NCI-H524 treated with DMSO at 0.1 percent for 48 hours (cell line): ENCODE measurements at places on chromosomes 1 and 21.

GRCh38 chr1:38662126-38662525 lies 197.4 kb downstream of the RRAGC start:
- DNase-seq: no peak

- no peak for DNase-seq
Measured at GRCh38 chr1:41576620-41577019, 92.1 kb upstream of the EDN2 start.

- DNase-seq: no peak
Measured at GRCh38 chr1:244054924-244055263, 3.8 kb downstream of the ZBTB18 start.

GRCh38 chr1:167502192-167502551 lies 16.2 kb downstream of the CD247 start:
- DNase-seq: no peak

DNA sequence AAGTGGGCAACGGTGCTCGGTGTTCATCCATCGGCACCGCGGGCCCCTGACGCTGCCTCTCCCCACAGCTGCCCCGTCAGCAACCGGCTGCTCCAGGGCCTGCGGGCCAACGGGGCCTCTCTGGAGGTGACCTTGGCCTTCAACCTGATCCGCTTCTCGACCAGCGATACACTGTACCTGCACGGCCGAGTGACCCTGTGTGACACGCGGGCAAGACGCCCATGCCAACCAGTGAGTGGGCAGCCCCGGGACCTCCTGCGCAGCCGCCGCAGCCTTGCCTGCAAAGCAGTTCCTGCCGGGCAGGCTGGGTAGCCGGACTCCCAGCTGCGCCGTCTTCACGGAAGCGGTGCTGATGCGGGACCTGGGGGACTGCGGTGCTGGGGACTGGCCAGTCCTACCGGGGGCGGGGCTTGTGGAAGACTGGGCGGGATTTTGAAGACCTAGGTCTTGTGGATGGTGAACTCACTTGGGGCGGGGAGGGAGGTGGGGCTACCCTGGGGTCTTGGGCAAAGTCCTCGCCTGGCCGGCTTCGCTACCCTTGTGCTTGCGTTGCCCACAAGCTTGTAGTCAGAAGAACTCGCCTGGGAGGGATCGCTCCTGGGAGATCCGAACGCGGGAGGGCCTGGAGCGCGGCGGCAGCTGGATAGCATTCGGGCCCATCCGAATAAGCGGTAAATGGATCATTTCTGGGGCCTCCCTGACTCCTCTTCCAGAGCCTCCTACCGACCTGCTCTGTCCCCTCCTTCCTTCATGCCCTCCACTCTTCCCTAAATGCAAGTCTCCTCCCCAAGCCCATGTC lies 8.8 kb upstream of the CEP85 start:
- no peak for DNase-seq

DNA sequence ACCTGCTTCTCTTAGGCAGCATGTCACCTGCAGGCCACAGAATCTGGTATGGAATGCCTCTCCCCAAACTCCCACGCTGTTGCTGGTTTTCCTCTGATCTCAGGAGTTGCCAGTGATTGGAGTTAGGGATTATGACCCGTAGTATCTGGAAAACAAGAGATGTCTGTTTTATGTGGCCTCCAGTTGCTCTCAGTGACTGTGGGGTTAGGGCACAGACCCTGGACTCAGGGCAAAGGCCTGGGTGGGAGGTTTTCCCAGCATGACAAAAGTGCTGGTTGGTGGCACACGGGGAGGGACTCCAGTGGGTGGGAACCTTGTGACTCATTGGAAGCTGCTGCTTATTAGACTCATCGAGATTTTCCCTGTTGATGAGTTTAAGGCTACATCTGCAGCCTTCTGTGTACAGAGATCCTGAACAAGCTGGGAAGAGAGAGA lies at the start of gene NR1I3:
TSS of gene NR1I3 (minus strand) at position 165 of the 435 bp plus-strand sequence. CDS start 1,638 bp downstream, outside the sequence.
- no peak for DNase-seq

DNA sequence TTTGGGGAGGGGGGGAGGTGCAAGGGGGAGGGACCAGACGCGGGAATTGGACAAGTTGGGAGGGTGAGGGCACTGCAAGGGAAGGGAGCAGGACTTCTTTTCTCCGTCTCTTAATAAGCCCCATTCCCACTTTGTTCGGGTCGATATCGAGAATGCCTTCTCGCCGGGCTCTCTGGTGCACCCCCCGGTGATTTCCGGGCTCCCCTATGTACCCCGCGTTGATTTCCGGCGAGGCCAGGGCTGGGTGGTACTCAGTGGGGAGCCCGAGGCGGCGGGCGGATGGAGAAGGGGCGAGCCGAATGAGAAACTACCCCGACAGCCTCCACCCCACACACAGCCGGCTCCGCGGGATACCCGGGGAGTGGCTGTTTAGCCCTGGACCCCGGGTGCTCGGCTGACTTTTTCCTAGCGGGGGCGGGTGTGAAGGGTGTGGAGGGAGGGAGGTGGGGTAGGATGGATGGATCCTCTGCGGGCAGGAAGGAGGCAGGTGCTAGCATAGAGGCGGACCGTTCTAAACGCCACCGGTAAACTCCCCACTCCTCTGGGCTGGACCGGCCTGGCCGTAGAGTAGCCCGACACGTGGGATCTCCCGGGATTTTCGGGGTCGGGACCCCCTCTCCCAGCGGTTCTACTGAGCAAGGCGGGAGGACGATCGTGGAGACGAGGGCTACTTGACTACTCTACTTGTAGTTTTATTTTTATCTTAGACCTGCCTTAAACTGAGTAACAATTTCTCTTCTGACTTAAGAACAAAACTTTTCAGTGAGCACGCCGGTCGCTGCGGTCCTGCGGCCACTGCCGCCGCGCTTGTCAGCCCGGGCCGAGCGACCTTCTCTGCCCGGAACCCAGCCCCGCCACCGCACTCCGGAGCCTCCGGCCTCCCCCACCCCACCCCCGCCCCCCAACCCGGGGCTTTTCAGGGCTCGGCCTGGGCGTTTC lies 1.0 kb downstream of the RNF220 start:
- no peak for DNase-seq

DNA sequence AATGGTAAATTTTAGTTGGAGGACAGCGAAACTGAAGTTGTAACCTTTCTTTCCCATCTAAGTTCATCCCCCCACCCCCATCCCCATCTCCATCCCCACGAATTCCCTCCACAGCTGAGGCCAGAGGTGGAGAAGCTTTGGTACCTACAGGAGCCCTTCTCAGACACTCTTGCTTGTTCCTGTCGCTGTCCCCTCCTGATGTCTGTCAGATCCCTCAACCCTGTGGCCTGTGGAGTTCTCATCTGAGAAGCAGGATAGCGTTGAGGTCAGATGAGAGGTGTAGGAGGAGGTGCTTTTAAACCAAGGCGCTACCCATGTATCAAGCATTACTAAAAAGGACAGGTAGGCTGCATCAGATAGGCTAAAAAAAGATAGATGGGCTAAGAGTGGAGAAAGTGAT lies 769 bp downstream of the NTPCR start:
- DNase-seq: no peak

- no peak for DNase-seq
Measured at GRCh38 chr1:15428815-15429435, 9.3 kb upstream of the CTRC start.

DNA sequence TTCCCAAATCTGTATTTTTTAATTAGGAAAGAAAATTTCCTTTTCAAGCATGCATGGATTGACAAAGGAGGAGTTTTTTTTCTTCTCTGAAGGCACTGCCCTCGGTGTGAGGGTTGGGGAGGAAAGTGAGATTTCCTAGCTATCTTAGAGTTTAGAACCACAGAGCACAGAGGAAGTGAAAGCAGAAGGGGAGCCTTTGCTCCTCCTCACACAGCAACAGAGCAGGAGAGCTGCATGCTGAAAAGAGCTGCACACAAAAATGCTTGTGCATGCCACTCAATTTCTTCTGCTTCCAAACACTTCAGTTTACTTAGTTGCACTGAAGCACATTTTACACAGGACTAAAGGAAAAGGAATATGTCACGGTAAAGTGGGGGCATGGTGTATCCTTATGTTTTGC lies 308.1 kb downstream of the GPATCH2 start:
- no peak for DNase-seq

GRCh38 chr1:53771648-53772047 lies 32.7 kb upstream of the GLIS1 start:
- no peak for DNase-seq

DNA sequence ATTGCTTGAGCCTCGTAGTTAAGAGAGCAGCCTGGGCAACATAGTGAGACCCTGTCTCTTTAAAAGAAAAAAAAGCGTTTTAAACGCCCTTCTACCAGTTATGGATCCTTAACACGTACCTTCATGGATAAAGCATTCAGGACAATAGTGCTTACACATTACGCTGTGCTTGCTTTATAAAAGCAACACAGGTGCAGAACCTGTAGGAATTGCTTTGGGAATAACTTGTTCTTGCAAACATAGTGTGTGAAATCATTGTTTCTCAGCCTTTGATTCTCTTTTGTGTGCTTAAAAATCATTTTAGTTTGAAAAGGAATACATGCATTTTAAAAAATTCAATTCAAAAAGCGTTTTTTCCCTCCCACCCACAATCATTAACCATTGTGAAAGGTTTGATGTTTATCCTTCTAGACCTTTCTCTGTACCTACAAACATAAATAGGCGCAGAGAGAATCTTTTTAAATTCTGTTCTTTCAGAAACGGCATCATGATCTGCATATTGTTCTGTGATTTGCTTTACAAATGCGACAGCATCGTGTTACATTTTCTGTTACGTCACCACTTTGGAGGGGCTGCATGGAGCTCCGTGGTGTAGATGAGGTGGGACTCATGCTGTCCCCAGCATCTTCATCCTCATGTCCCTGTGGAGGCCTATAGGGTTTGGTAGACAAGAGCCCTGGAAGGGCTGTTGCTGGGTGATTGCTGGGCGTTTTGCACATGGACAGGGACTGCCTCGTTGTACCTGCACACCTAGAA lies 54.6 kb downstream of the SPSB1 start:
- DNase-seq: no peak

- DNase-seq: no peak
Measured at GRCh38 chr1:55127827-55128343, 87.3 kb downstream of the USP24 start.

GRCh38 chr1:225876900-225877510 lies 5.2 kb downstream of the TMEM63A start:
- no peak for DNase-seq

DNA sequence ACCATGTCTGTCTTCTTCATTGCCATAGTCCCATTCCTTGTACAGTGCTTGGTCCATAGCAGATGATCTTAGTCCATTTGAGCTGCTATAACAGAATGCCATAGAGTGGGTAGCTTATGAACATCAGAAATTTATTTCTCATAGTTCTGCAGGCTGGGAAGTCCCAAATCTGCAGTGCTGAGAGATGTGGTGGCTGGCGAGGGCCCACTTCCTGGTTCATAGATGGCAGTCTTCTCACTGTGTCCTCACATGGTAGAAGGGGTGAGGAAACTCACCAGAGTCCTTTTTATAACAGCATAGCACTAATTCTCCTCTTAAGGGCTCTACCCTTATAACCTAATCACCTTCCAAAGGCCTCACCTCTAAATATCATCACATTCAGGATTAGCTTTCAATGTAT lies 23.1 kb upstream of the RAP1A start:
- DNase-seq: no peak

- no peak for DNase-seq
Measured at GRCh38 chr1:24130385-24130784, 12.6 kb downstream of the IL22RA1 start.

DNA sequence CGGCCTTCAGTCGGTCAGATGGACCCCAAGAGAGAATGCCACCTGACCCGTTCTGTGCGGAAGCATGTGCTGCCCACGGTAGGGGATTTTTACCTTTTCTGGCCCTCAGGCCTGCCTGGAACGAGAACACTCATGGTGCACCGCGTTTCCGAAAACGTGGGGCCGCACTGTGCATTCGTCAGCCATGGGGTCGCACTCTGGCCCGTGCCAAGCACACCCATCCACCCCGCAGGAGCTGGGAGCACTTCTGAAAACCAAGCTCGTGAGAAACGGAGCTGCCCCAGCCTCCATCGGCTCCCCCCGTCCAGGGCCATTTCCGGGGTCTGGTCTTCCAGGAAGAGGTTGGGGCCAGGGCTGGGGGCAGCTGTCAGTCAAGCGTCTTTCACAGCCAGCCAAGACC lies 72.8 kb downstream of the PRDM16 start:
- no peak for DNase-seq

GRCh38 chr1:53766831-53767405 lies 28.0 kb upstream of the GLIS1 start:
- DNase-seq: no peak

- no peak for DNase-seq
Measured at GRCh38 chr1:176566004-176566975, 103.3 kb downstream of the PAPPA2 start.

DNA sequence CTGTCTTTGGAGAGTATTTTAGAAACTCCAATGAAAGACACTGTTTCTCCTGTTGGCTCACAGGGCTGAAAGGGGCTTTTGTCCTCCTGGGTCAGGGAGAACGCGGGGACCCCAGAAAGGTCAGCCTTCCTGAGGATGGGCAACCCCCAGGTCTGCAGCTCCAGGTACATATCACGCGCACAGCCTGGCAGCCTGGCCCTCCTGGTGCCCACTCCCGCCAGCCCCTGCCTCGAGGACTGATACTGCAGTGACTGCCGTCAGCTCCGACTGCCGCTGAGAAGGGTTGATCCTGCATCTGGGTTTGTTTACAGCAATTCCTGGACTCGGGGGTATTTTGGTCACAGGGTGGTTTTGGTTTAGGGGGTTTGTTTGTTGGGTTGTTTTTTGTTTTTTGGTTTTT lies 58.5 kb downstream of the LACTBL1 start:
- no peak for DNase-seq

- DNase-seq: no peak
Measured at GRCh38 chr1:246954126-246954525, 22.4 kb upstream of the AHCTF1 start.

- DNase-seq: no peak
Measured at GRCh38 chr1:145711213-145711651, 4.1 kb upstream of the PDZK1 start.

DNA sequence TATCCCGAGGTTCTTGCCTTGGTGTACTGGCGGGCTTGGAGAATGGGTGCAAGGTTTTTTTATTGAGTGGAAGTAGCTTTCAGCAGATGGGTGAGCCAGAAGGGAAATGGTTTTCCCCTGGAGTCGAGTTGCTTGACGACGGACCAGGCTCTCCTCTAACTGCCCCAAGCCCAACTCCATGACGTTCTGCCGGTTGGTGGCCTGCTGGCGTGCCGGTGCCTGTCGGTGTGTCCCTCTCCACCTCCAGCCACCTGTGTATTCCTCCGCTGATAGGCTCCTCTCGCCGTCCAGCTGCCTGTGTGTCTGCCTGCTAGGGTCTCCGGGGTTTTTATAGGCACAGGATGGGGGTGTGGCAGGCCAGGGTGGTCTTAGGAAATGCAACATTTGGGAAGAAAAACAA lies 34.3 kb upstream of the PTGFRN start:
- DNase-seq: no peak

- no peak for DNase-seq
Measured at GRCh38 chr1:71621785-71622184, 541.0 kb upstream of the ZRANB2 start.

DNA sequence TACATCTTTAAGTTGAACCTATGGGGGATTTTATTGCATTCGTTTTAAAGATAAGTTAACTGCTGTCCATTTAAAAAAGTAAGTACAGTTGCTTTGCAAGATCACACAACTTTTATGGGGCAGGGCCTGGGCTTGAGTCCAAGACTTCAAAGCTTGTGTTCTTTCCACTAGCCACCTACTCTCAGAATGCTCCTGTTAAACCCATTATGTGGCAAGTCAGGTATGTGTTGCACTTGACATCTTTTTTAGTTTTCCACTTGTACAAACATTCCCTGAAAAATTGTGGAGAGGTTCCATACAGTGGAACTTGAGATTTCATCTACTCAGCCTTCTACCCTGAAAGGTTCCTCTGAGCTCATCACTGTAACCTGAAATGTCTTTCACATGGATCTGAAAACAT lies 235.5 kb upstream of the SGIP1 start:
- DNase-seq: no peak
